Activated CD4-positive, alpha-beta memory T cell treated with anti-CD3 and anti-CD28 coated beads, Interleukin-2, amount 10 ng/mL, durations not matched to agents 7 days and 5 days (primary cell): ENCODE measurements at places on chromosomes 12 and 14. TPM values are rescaled to one million over a fixed set of nuclear protein-coding genes. Genes with fewer than 3 reads are reported as not detected.

CIDEB gene
- total RNA-seq = 38.4 TPM

- peak; percentile 39 for DNase-seq
- H3K27me3 ChIP-seq = peaks cover 52% of the 10 kb centered on the region
- H3K4me1 ChIP-seq = peaks cover 32% of the 10 kb centered on the region
- peak overlapping the region; percentile 37 for H3K27ac ChIP-seq
- H3K4me3 ChIP-seq = peak overlapping the region; percentile 67
Measured at GRCh38 chr12:6074427-6074826, 50.0 kb downstream of the VWF start.

- no peak for DNase-seq
- H3K36me3 ChIP-seq = no peaks in the 10 kb centered on the region
- H3K27ac ChIP-seq = no peak overlapping the region
Measured at GRCh38 chr14:55789406-55789805, 209.4 kb downstream of the KTN1 start.

DNA sequence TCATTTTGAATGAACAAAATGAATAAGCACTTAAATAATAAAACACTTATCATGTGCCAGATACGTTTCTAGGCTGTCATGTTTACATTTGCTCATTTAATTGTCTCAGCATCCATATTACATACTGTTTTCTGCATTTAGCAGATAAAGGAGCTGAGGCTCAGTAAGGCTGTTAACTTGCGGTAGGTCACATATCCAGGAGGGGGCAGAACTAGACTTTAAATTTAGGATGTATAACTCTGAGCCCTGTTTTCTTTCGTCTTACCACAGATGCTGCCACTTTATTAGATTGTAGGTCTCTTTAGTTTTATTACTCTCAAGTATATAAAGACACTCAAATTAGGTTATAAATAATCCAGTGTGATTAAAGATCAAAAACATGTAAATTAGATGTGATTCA is 17.7 kb downstream of the IRAK4 start:
- H3K27ac ChIP-seq = no peak overlapping the region
- no peak for DNase-seq
- peaks cover 35% of the 10 kb centered on the region for H3K36me3 ChIP-seq
- H3K27me3 ChIP-seq = no peaks in the 10 kb centered on the region

- no peak overlapping the region for H3K27ac ChIP-seq
- H3K4me1 ChIP-seq = peaks cover 8% of the 10 kb centered on the region
- peaks cover 35% of the 10 kb centered on the region for H3K27me3 ChIP-seq
Measured at GRCh38 chr12:94769047-94769420, 118.7 kb upstream of the TMCC3 start.

GRCh38 chr14:74502236-74503019 is 8.9 kb downstream of the ISCA2 start:
- no peaks in the 10 kb centered on the region for H3K4me1 ChIP-seq
- no peak overlapping the region for H3K4me3 ChIP-seq
- H3K27ac ChIP-seq = no peak overlapping the region
- peaks cover 4% of the 10 kb centered on the region for H3K27me3 ChIP-seq
- DNase-seq = peak; percentile 32
- peaks cover 3% of the 10 kb centered on the region for H3K36me3 ChIP-seq

DNA sequence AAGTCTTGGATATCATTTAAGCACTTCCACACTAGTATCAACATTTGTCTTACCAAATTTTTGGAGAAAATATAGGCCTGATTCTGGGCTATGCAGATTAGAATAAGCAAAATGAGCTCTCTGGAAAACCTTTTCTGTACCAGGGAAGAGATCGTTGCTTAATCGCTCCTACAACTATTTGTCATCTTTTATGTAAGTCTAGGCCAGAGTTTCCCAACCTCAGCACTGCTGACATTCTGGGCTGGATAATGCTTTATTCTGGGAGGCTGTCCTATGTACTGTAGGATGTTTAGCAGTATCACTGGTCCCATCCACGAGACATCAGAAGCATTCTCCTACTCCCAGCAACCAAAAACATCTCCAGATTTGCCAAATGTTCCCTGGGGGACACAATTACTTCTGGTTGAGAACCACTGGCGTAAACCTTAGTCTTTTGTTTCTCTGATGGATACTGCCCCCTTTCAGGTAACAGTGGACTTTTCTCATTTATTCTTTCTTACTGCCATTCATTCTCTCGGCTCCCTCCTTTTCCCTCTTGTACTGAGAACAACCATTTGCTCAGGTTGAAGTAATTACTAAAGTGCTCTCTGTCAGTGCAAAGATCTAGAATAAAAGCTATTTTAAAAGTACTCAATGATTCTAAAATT is 316.9 kb upstream of the E2F7 start:
- no peaks in the 10 kb centered on the region for H3K36me3 ChIP-seq
- no peaks in the 10 kb centered on the region for H3K27me3 ChIP-seq
- DNase-seq = no peak
- no peak overlapping the region for H3K27ac ChIP-seq
- no peaks in the 10 kb centered on the region for H3K4me1 ChIP-seq

DNA sequence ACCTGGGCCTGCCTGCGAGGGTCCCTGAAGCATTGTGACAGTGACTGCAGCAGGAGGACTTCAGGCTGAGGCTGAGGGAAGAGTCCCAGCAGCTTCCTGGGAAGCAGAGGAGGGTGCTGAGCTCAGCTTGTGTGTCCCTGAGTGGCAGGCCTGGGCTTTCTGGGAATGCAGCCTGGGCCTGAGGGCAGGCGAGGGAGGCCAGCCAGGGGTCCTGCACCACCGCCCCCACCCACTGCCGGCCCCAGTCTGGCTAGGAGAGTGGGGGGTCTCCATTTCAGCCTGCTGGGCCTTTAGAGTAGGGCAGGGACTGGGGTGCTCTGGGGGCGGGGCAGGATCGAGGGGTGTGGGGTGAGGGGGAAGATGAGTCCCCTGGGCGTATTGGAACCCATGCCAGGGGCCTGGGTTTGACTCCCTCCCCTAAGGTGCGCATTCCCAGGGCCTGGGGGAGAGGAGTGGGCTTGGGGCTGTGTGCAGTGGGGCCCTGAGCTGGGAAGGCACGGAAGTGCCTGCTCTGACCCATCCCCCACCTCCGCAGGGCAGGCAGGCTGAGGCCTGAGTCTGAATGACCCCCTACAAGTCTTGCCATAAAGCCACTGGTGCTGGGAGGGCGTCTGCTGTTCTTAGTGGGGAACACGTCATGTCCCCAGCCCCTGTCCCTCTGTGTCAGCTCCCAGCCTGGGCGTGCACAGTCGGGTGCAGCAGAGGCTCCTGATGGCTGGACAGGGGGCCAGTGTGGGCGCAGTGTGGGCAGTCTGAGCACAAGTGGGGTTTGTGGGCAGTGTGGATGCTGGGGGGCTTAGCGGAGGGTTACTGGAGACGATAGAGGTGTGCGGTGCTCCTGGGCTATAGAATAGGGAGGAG is 46.4 kb downstream of the KRT80 start:
- H3K27me3 ChIP-seq = no peaks in the 10 kb centered on the region
- no peaks in the 10 kb centered on the region for H3K4me1 ChIP-seq
- H3K27ac ChIP-seq = no peak overlapping the region
- no peaks in the 10 kb centered on the region for H3K36me3 ChIP-seq

PLCZ1 gene
- total RNA-seq = not detected
